Fibroblast of skin of left biceps (primary cell): ENCODE measurements at places on chromosomes 6 and 20.

DNA sequence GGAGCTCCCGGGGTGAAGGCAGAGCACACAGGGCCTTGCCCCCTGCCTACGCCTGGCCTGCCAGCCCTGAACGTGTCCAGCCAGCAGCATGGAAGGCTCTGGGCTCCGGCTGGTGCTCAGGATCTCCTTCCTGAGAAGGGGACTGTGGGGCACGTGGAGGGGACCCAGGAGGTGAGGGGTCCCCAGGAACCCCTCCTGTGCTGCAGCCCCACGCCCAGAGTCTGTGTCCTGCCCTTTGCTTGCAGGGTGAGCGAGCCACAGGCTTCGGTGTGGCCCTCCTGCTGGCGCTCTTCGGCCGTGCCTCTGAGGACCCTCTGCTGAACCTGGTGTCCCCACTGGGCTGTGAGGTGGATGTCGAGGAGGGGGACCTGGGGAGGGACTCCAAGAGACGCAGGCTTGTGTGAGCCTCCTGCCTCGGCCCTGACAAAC, 22.3 kb downstream of the NPEPL1 start:
- DNase-seq, result no peak

DNA sequence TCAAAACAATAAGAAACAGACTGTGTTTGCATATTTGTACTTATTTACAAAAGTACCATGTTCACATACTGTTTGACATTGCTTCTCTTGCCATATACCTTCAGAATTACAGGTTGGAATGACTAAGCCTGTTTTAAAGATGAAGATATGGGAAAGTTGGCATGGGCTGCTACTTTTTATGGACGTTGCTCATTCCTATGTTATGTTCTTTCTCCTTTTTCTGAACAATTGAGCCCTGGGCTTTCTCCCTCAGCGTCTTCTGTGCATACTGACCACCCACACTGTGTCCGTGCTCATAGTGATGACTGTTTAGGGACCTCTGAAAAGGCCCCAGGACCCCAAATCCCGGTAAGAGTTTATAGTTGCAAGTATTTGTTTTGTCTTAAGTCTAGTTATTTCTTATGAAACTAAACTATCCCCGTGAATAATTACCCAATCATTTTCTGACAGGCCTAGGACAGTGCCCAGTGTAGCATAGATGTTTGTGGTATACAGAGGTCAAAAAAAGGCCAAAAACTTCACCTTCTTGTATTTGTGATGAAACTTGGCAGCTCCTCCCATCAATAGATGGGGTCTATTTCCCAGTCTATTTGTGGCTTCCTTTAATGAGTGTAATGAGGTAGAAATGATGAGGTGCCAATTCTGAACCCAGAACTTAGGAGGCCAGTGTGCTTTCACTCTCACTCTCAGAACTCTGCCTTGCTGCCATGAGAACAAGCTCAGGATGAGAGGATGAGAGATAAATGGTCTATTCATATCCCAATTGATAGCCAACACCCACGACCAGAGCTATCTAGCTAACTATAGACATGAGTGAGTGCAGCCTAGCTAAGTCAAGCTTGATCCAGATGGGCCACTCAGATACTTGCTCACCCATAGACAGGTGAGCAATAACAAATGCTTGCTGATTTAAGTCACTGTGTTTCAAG, 40.9 kb downstream of the GSTA4 start:
- no peak for DNase-seq

GRCh38 chr20:17825960-17826843, 126.4 kb downstream of the BANF2 start:
- no peak for DNase-seq

GRCh38 chr20:49945701-49946477, 9.7 kb downstream of the RNF114 start:
- no peak for DNase-seq

GRCh38 chr6:118134736-118135135, 227.7 kb downstream of the SLC35F1 start:
- DNase-seq, result no peak

- no peak for DNase-seq
Observed at GRCh38 chr6:10518557-10519407, 2.4 kb upstream of the GCNT2 start.

DNA sequence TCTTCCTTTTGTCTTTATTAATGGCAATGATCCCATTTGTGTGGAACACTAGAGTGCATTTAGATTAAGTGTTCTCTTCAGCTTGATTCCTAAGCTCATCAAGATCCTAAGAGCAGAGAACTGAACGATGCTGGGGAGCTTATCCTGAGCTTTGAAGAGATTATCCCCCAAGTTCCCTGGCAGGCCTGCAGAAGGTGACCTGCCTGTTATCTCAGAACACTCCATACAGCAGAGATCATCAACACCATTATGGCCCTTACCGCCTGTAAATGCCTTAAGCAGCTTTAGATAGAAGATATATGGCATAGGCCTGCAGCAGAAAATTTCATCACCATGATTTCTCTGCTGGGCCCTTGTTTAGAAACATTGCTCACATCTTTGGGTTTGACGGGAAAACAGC, 779.9 kb upstream of the MAP3K7 start:
- DNase-seq, result no peak

DNA sequence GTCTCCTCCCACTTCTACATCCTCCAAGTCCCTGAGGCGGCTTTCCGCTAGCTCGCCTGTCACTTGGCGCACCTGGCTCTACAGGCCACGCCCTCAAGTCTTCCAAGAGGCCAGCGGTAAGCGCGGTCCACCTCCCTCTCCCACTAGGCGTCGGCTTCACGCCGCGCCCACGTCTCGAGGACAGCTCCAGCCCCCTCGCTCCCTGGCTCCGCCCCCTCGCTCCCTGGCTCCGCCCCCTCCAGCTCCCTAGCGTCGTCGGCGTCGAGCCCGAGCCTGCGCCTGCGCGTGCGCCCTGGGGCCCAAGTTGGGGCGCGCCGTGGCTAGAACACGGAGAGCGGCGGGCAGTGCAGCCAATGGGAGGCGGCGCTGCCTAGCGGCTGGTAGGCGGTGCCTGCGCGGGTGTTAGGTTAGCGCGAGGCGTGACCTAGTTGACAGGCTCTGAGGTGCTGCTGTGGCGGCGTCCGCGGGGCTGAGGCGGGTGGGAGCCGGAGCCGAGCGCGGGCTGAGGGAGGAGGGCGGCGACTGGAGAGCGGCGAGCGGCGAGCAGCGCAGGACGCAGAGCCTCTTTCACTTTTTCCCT, at the start of gene MACROD2:
TSS of gene MACROD2 (plus strand) at position 431 of the 580 bp plus-strand sequence.
- peak; percentile 84 for DNase-seq

DNA sequence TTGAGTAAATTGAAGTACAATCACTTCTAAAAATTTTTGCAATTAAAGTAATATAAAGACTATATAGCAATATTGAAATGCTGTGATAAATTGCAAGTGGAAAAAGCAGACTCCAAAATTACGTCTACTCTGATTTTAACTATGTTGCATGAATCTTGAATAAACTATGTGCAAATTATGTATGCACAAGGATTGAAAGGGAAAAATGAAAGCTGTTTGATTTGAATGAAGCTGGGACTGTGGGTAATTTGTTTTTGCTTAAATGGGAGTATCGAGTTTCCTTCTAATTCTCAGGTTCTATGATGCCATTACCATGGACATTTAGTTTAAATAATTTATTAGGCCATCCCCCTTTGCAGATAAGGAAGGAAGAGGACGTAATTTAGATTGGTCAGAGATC, 198.7 kb upstream of the MYLIP start:
- no peak for DNase-seq

DNA sequence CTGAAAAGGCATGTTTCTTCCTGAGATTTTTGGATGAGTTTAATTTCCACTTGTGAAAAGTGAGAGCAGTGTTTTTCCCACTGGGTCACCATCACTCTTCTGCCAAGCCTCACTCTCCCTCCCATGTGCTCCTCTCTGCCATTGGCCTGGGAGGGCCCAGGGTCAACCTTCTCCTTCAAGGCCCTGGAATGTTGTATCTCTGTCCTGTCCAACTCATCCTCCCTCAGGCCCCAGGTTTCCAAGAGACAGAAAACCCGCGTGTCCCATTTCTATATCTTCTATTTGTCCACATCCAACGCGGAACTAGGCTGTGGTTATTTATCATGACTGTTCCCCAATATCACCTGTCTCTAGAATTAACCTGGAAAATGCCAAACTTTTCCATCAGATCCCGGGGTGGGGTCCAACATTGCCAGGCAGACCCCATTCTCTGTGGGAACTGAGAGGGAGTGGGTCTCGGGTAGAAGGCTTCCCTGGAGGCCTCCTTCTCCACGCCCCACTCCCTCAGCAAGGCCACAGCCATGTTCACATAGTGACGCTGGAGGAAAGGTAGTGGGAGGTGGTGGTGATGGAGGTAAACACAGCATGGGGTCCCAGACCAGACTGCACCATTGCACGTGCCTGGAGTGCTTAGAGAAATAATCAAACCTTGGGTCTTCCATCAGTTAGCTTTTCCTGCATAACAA, 173.5 kb downstream of the SCP2D1 start:
- no peak for DNase-seq

DNA sequence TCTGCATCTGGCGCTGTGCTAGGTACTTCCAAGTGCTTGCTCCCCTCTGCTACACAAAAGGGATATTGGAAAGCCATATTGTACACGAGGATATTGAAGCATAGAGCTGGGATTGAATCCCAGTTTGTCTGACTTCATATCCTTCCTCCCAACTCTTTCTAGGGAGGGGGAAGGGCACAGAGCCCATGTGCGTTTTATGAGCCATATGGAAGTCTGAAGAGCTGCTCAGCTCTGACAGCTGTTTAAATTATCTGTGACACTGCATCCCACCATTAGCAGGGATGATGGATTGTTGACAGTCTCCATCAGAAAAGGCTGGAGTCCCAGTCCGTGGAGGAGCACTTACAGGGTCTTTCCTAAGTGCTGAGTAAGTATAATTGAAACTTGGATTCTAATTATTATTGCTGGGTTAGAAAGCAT, 18.4 kb downstream of the TIAM2 start:
- DNase-seq, result peak; percentile 44

DNA sequence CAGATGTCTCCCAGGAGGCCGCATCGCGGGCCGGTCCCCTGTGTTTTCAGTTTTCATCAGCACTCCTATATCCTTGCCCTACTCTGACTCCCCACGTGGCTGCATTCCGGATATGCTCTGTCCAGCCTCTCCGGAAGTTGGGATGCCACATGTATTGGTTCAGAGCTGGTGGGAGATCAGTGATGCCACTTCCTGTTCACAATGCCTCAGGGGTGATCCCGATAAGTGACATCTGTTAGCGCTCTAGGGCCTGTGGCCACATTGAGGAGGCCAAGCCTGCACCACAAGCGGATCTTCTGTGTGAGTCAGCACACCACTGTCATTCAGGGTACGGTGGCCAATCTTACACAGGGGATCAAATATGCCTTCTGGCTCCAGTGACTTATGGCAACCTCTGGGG, 57.8 kb downstream of the PPP1R3G start:
- no peak for DNase-seq

GRCh38 chr6:80517525-80517924, 411.1 kb downstream of the BCKDHB start:
- no peak for DNase-seq

DNA sequence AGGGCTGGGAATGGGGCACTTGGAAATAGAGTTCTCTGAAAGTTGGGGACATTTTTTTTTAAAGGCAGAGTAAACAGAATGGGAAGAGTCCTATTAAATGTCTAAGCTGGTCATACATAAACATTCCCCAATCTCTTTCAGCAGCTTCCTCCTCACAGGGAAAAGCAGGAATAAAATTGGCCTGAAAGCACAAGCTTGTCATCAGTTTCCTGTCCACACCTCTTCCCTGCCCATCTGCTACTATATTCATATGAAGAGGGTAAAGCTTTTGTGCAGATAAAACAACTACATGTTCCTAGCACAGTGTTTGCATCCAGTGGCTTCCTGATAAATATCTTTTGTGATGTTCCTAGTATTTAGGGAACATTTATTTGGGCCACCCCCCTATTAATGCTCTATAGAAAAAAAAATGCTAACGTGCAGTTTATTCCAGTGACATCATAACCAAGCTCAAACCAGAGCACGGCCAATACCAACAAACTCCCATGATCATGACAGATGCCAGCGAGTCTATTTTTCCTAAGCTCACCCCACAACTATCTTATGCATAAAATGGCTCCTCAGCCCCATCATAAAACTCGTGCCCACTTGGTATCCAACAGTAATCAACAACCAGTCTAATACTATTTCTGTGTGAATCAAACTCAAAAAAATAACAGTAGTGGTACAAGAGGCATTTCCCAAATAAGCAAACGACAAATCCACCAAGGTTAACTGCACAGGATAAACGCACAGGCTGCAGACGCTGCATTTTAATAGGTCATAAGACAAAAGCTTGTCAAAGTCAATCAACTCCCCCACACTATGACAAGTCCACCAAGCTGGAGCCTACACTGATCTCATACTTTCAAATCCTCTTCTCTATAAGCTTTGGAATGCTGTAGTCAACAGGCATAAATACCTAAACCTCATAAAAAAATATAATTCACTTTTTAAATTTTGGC, 95.3 kb downstream of the EPB41L2 start:
- DNase-seq, result no peak
